ENCODE measurements at places on chromosomes 16 and 17. TPM values are rescaled to one million over a fixed set of nuclear protein-coding genes. Genes with fewer than 3 reads are reported as not detected.
A peak's percentile ranks its signal among the peaks of the same experiment; 100 is the strongest.

GRCh38 chr16:55271945-55272513, 52.0 kb upstream of the IRX6 start:
- no peaks in the 10 kb centered on the region for H3K4me1 ChIP-seq
- H3K27ac ChIP-seq = no peak overlapping the region
- DNase-seq = no peak
- H3K36me3 ChIP-seq = no peaks in the 10 kb centered on the region
- no peak overlapping the region for H3K4me3 ChIP-seq

GRCh38 chr17:47225911-47226688, 17.0 kb downstream of the MYL4 start:
- DNase-seq = no peak
- no peak overlapping the region for H3K4me3 ChIP-seq
- H3K27me3 ChIP-seq = no peaks in the 10 kb centered on the region
- H3K4me1 ChIP-seq = no peaks in the 10 kb centered on the region
- H3K27ac ChIP-seq = no peak overlapping the region

GRCh38 chr16:26710450-26710849, 356.3 kb upstream of the C16orf82 start:
- no peak overlapping the region for H3K4me3 ChIP-seq
- no peaks in the 10 kb centered on the region for H3K36me3 ChIP-seq
- H3K4me1 ChIP-seq = no peaks in the 10 kb centered on the region
- no peak for DNase-seq
- no peak overlapping the region for H3K27ac ChIP-seq

- H3K4me1 ChIP-seq = no peaks in the 10 kb centered on the region
- peaks cover 9% of the 10 kb centered on the region for H3K36me3 ChIP-seq
- no peak overlapping the region for H3K4me3 ChIP-seq
- H3K27ac ChIP-seq = no peak overlapping the region
- DNase-seq = no peak
Observed at GRCh38 chr16:67822511-67822910, 15.8 kb downstream of the TSNAXIP1 start.

- DNase-seq = no peak
- no peaks in the 10 kb centered on the region for H3K4me1 ChIP-seq
- H3K4me3 ChIP-seq = no peak overlapping the region
- no peak overlapping the region for H3K27ac ChIP-seq
- no peaks in the 10 kb centered on the region for H3K36me3 ChIP-seq
- no peaks in the 10 kb centered on the region for H3K27me3 ChIP-seq
Observed at GRCh38 chr16:83098536-83098935, 471.8 kb downstream of the CDH13 start.

DNA sequence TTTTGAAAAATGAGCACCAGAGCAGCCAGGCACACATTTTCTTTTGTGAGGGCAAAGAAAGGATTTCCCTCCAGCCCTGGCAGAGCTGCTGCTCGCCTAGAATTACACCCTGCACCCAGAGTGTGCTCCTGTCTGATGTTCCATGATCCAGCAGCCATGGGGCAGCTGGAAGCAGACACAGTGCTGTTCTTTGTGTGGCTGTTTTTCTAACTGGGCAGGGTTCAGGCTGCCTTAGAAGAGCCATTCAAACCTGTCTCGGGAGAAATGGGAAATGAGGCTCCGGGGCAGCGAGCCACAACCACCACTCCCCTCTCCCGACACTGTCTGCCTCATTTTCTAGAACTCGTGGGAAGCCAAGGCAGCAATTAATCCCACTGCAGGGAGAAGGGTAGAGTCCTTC, 28.9 kb downstream of the LITAF start:
- H3K27ac ChIP-seq = peak overlapping the region; percentile 60
- no peak overlapping the region for H3K4me3 ChIP-seq
- H3K36me3 ChIP-seq = peaks cover 18% of the 10 kb centered on the region
- H3K4me1 ChIP-seq = no peaks in the 10 kb centered on the region

DNA sequence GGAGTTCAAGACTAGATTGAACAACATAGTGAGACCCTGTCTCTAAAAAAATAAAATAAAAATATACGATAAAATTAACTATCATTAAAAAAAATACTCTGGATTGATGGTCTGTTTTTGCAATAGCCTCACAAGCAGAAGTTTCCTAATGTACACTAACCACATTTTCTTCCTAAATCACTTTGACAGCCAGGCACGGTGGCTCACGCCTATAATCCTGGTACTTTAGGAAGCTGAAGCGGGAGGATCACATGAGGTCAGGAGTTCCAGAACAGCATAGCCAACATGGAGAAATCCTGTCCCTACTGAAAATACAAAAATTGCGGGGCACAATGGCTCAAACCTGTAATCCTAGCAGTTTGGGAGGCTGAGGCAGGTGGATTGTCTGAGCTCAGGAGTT, 64.7 kb downstream of the HELZ start:
- no peaks in the 10 kb centered on the region for H3K27me3 ChIP-seq
- H3K36me3 ChIP-seq = peaks cover 43% of the 10 kb centered on the region
- no peak for DNase-seq
- no peaks in the 10 kb centered on the region for H3K4me1 ChIP-seq

DNA sequence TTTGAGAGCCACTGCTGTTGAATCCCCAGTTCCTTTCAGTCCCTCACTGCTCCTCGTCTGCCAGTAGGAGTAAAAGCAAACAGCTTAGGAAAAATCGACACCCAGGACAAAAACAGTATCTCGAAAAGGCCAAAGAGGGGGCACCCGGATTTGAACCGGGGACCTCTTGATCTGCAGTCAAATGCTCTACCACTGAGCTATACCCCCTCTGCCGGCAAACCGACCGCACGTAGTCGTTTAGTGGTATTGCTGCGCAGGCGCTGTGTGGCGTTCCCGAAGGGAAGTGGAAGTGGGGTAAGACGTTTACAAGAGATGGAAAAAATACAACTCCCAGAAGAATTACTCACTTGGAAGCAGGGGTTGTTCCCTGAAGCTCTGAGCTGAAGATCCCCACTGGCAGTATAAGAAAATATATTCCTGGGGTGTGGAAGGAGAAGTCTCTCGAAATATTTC, 2.2 kb upstream of the PLXDC1 start:
- peak overlapping the region; percentile 98 for H3K4me3 ChIP-seq
- H3K27me3 ChIP-seq = peaks cover 37% of the 10 kb centered on the region
- peak; percentile 98 for DNase-seq
- no peak overlapping the region for H3K27ac ChIP-seq
- no peaks in the 10 kb centered on the region for H3K36me3 ChIP-seq

DNA sequence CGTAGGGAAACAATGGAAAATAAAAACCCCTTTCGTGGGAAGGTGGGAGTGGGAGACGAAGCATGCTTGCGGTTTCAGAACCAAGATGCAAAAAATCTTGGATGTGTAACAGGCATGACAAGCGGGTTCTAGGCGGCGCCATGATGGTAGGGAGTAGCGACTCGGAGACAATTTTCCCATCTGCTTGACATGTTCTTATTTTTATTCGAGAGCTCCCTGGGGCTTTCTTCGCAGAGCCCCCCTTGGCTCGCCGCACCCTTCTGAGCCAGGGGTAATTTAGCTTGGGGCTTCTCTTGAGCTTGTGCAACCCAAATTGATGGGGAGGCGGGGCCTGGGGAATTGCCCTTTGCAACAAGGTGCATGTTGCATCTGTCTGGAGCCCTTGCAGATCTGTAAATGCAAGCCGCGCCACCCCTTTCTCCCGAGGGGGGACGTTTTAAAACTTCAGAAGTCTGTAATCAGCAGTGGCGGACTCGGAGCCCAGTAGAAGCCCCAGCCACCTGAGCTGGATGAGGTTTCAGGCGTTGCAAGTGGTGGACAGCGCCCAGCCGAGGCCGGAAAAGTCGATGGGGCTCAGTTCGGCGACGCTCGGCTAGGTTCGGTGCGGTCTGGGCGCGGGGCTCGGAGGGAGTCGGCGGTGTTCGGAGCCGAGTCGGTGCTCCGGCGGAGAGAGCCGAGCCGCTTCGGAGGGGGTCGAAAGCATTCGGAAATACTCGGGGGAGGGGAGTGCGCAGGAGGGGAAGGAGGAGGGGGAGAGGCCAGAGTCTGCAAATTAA, 2.9 kb downstream of the GNAO1 start:
- H3K27ac ChIP-seq = no peak overlapping the region
- H3K36me3 ChIP-seq = no peaks in the 10 kb centered on the region
- peak overlapping the region; percentile 80 for H3K4me3 ChIP-seq

DNA sequence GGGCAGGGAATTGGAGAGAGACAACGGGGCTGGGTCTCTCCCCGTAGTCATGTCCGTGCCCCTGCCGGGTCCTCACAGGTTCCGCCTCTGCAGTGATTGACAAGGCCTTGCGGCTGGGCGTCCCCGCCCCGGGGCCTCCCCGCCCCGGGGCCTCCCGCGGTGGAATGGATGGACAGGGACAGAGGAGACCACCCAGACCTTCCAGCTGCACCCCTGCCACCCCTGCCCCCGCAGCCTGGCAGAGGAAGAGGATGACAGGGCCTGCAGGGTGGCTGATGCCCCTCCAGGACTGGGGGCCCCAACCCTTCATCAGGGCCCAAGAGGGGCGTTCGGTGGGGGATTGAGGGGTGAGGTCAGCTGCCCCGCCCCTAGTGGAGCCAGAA, 216.4 kb upstream of the CIBAR2 start:
- H3K4me3 ChIP-seq = peak overlapping the region; percentile 76
- peak; percentile 97 for DNase-seq
- peak overlapping the region; percentile 99 for H3K27ac ChIP-seq
- no peaks in the 10 kb centered on the region for H3K36me3 ChIP-seq
- peaks cover 18% of the 10 kb centered on the region for H3K4me1 ChIP-seq

- H3K4me1 ChIP-seq = no peaks in the 10 kb centered on the region
- no peaks in the 10 kb centered on the region for H3K36me3 ChIP-seq
- no peak for DNase-seq
- H3K27me3 ChIP-seq = no peaks in the 10 kb centered on the region
- no peak overlapping the region for H3K4me3 ChIP-seq
- H3K27ac ChIP-seq = no peak overlapping the region
Observed at GRCh38 chr17:1239210-1239609, 31.0 kb upstream of the BHLHA9 start.

DNA sequence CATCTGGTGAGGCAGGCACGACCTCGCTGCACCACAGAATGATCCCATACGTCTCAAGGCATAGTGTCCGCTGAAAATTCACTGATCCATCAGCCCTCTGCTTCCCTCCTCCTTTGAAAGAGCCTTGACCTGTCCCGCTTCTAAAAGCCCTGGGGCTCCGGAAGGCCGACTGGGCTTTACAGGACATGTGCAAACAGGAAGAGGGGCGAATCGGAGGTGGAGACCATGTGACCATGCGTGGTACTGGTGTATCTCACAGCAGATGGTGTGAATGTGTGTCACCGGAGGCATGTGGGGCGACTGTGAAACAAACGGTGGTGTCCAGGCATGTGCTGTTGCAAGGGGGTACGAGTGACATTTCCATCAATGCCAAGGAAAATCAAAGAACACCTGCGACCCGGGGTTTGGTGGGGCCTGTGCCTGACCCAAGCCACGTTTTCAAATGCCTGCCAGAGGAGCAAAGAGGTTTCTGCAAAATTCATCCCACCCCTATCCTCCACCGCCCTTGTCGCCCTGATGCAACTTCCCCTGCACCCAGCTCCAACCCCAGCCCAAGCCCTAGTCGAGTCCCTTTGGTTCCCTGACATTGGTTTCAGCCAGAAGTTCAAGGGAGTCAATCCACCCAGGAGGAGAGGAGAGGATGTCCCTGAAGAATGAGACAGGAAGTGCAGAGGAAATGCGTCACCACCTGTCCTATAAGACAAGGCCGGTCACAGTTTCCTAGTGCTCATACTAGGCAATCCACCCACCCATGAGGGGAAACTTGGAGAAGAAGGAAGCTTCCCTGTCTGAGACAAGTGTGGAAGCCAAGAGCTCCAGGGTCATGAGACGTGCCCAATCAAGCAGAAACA, 5.9 kb upstream of the KCNJ18 start:
- no peaks in the 10 kb centered on the region for H3K4me1 ChIP-seq
- no peak for DNase-seq
- no peaks in the 10 kb centered on the region for H3K36me3 ChIP-seq
- no peak overlapping the region for H3K27ac ChIP-seq

DNA sequence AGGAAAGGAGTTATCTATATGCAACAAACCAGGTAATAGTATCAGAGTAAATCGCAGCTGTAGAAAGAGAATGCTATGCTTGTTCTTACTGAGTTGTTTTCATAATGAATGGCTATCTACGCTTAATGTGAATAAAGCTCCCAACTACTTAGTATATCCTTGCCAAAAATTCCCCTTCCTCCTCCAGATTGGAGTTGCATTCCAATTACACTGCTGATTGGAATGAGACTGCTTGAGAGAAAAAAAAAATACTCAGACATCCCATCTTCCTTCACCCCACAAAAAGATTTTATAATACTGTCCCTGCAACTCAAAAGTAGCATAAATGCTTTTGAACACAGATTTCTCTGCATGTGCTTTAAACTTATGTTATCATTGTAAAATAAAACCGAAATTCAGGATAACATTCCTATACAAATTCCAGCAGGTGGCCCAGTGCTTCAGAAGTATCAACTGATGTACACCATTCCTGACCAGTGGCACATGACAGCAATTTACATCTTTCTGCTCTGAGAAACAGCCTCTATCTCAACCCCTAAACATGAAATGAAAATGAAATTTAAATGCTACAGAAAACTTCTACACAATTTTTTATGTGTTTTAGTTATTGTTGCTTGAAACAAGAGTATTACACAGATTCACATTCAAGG, 47.0 kb downstream of the SMURF2 start:
- H3K27ac ChIP-seq = no peak overlapping the region
- H3K27me3 ChIP-seq = no peaks in the 10 kb centered on the region
- no peak for DNase-seq
- H3K4me1 ChIP-seq = peaks cover 7% of the 10 kb centered on the region
- H3K4me3 ChIP-seq = no peak overlapping the region

DNA sequence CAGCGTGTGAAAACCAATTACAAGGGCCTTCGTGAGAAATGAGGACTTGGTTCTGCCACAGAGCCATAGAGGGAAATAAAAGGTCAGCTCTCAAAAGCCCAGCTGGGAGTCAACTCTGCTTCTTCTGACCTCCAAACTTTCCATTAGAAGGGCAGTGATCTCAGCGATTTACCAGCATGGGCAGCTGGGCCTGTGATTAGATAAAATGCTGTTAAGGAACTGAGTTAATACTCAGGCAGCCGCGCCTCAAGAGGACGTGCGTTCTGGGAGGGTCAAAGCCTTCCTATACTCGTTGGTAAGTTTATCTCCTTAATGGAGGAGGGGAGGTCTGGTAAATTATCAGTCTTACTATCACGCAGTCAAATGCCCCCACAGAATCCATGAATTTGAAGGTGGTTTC, 480.2 kb upstream of the ERCC4 start:
- DNase-seq = no peak
- no peaks in the 10 kb centered on the region for H3K36me3 ChIP-seq
- no peaks in the 10 kb centered on the region for H3K27me3 ChIP-seq
- no peak overlapping the region for H3K27ac ChIP-seq
- peaks cover 3% of the 10 kb centered on the region for H3K4me1 ChIP-seq

The SOCS3 gene
- 45.7 TPM for total RNA-seq

The KRT24 gene
- not detected for total RNA-seq

The CSH1 gene
- total RNA-seq = not detected
